ENCODE measurements at places on chromosomes 5 and 9.

DNA sequence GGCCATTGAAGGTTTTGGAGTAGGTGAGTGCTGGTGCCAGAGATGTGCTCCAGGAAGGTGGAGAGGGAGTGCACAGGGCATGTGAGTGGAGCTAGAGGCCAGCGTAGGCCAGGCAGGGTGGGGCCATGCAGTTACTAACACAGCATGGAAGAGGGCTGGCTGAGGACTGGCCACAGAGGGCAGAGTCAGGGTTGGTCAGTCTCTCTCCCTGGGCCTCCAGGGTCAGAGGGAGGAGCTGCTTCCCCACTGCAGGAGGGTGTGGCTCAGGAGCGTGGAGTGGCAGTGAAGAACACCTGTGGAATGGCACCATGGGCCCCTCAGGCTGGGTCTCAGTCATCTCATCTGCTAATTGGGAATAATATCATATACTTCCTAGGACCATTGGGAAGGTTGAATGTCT is 167.7 kb downstream of the MACROH2A1 start:
- DNase-seq = no peak

DNA sequence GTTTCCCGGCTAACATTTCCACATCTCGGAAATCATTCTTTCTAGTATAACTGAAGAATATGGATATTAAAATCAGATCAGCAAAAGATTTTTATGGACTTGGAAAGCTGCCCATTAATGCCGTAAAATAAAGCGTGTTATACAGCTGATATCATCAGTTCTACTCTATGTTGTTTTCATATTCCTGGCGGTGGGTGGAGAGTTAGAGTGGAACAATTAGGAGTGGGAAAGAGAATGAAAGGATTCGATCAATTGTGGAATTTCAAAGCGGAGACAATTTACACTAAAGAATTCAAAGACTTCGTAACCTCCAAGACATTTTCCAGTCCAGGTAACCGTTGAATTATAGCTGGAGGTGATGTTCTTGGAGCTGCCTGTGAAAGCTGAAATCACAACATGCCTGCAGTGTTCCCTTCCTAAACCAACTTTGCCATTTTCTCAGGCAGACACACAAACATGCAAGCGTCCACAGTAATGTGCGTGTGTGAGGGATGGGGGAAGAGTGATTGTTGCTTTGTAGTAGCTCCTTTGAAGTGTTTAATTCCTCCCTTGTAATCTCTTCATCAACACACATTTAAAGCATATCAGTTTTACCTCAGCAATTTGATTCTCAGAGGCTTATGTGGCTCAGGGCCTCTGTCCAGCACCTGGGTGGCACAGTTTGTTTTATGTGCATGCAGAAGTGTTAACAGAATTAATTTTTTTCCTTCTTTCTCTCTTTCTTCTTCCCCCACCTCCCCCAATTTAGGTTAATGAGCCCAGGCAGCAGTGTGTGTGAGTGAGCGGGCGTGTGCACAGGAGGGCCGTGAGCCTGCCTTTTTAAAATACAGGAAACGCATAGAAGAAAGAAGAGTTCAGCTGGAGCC is 544.1 kb downstream of the RAB3C start:
- no peak for DNase-seq

DNA sequence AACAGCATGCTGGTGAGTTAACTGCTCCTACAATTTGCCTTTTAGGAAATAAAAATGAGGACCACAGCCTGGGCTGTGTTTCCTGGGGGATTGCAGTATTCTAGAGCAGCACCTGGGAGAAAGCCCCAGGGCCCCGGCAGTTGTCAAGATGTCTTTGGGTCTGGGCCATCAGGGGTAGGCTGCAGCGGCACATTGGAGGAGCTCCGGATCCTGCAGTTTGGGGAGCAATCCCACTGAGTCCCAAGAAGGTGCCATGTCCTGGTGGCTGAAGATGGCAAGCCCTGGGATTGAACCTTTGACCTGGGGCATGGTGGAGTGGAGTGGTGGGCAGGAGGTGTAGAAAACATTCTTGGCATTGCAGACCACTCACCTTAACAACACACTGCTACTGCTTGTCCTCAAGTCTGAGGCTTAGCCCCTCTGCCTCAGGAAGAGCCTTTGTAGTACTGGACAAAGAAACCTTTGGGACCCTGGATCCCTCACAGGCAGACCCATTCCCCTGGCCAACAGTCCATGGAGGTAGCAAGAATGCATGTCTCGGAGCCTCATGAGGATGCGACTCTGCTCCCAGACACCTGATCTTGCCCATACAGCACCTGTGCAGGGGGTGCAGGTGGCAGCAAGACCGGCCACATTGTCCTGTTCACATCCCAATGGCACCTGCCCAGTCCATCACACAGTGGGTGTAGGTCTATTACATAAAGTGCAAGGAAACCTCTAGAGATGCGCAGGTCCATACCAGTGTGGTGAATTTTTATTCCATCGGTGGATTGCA is 159.1 kb upstream of the IRX2 start:
- no peak for DNase-seq

- peak; percentile 84 for DNase-seq
Observed at GRCh38 chr9:88303721-88304451, 84.4 kb upstream of the SPIN1 start.

DNA sequence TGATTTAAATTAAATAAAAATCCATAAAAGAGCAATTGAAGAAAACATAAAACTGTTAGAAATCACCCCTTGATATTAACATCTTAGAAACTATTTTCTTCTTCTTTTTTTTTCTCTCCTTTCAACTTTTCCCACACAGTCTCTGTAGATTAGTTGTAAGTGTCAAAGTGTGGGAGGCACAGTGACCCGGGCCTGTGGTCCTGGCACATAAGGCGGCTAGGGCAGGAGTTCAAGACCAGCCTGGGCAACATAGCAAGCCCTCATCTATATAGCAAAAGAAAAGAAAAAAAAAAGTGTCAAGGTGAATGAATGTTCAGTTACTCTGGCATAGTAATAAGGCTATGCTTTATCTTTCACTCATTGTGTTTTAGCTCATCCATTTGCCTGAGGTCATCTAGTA is 14.2 kb downstream of the RORB start:
- DNase-seq = no peak

GRCh38 chr5:99025298-99026045 is 96.7 kb upstream of the CHD1 start:
- DNase-seq = peak; percentile 83

DNA sequence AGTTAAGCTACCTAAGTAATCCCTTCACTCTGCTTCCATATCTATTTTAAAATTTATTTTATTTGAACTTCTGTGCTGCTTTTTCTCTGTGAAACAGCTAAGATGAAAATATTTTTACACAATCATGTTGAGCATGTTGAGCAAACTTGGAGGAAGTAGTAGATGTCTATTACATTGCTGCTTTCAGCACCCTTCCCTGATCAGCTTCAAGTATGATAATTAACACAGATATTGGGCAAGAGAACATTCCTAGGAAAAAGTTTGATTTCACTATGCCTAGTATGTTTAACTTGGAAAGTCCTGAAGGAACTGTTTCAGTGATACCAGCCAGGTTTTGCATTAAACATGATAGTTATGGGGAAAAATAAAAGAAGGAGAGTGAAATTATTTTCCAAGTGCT is 283.6 kb downstream of the ELAVL2 start:
- no peak for DNase-seq

GRCh38 chr9:20725675-20726074 is 41.6 kb downstream of the FOCAD start:
- DNase-seq = no peak

DNA sequence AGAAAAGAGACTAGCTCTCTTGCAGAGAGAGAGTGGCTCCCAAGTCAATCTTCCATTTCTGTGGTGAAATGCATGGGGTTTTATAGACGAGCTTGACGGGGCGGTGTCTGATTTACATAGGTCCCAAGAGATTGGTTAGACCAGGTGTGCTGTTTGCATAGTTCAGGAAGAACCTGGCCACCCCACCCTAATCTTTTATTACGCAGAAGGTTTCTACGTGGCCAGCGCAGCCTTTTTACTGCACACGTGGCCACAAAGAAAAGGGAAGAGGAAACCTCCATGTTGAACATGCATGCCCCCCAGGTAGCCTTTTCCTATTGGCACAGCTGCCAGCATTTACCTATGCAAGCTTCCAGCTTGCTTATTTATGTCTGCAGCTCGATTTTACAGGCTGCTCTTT is 92.1 kb downstream of the CAVIN4 start:
- DNase-seq = no peak

GRCh38 chr9:17775656-17776055 is 196.8 kb downstream of the SH3GL2 start:
- DNase-seq = no peak

- DNase-seq = no peak
Observed at GRCh38 chr5:113085880-113086409, 109.3 kb downstream of the DCP2 start.

GRCh38 chr5:84381502-84382362 is 2.9 kb downstream of the EDIL3 start:
- no peak for DNase-seq

DNA sequence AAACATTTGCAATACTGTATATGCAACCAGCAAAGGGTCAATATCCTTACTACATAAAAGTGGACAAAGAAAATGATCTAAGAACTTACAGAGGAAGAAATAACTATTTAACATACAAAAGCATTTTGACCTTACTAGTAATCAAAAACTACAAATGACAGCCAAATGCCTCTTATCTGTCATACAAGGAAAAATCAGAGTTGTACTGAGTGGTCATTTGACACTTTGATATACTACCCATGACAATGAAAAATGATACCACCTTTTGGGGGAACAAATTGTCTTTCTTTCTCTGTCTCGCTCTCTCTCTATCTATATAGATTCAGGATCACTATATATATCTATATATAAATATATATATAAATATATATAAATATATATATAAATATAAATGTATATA is 50.4 kb upstream of the ZSWIM6 start:
- DNase-seq = no peak

GRCh38 chr5:151492729-151493128 is 45.3 kb downstream of the SLC36A1 start:
- DNase-seq = no peak

DNA sequence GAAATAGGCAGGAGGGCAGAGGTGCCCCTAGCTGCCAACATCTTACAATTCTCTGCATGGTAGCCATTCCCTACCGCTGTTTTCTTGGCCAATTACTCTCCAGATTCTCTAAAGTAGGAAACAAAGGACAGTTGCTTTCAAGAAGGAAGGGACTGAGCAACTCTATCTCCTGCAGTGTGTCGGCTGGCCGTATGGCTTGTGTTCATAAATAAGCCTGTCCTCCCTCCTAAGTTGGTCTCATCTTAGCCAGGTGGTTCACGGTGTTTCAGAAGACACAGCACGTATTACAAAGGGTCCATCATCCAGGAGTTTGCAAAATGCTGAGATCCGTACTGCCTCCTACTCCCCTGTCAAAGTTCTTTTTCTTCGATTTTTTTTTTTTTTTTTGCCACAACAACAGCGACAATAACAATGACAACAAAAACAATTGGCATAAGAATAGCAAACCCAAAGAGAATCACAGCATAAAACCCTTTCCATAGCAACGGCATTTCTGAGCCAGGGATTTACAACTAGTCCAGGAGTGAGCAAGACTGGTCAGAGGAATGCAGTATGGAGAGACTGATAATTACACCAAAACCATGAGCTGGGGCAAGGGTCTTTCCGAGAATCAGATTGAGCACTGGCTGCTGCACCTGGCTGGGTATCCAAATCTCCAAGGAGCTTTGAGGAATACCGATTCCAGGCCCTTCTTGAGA is 212.8 kb downstream of the SLIT3 start:
- no peak for DNase-seq

GRCh38 chr5:73426034-73426433 is 22.5 kb downstream of the FOXD1 start:
- DNase-seq = no peak

GRCh38 chr9:128705051-128705965 is 3.0 kb downstream of the PKN3 start:
- DNase-seq = no peak

DNA sequence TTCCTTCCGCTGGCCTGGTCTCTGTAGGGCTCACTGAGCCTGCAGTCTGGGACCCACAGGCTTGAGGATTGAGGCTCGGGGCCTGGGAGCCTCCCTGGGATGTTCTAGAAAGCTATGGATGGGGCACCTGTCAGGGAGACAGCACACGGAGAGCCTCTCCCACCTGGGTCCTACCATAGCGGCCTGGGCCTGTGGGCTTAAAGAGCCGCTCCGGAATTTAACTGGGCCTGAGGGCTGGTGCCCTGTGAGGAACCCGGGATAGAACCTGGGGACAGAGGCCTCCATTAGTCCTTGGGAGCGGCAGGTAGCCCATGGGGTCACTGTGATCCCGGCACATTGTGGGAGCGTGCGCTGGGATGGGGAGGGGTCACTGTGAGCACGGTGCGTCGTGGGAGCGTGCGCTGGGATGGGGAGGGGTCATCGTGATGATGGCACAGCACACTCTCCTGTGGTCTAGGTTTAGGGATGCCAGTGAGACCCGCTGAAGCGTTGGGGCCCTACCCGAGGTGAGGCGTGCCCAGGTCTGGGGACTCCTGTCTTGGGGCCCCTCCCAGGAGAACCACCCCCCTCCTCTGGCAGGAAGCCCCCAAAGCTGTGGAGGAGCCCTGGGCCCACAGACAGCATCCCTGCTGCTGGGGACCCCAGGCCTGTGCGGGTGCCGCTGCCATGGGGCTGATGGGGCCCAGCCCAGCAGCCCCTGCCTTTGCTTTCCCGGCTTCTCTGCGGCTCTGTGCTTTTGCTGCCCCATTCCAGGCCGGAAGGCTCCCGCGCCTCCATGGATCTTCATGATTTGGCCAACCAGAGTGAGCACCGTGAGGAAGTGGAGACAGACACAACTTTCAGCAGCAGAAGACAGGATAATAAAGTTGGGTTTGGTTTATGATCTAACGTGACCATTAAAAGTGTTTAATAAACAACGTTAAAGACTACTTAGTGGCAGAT is 3.4 kb upstream of the CEP72 start:
- no peak for DNase-seq

GRCh38 chr9:106102821-106103220 is 408.5 kb downstream of the TMEM38B start:
- no peak for DNase-seq

GRCh38 chr5:122490718-122491117 is 178.7 kb downstream of the SNCAIP start:
- DNase-seq = no peak

DNA sequence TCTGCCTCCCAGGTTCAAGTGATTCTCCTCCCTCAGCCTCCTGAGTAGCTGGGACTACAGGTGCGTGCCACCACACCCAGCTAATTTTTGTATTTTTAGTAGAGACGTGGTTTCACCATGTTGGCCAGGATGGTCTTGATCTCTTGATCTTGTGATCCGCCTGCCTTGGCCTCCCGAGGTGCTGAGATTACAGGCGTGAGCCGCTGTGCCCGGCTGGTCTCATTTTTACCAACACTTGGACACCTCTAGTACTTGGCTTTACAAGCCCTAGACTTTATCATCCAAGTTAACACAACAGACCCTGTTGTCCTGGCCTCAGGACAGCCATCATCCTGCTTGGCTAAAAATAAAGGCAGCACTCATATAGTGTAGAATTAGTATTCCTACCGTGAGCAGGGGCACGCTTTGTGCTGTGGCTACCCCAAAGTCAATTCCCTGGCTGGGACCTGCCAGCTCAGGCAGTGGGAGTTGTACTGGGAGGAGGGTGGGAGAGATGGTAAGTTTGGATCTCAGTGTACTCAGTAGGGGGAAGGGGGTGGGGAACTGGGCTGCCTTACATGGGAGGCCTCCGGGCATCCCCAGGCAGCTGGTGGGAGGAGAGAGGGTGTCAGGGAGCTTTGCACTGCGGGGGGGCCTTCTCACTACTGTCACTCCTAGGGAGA is 6.6 kb downstream of the PDZD2 start:
- no peak for DNase-seq

All from large intestine (tissue), 12 donors.